Activated T-helper 1 cell treated with anti-CD3 and anti-CD28 coated beads, Interleukin-2, amount 50 U/mL, for 16 hours (primary cell): ENCODE measurements at places on chromosomes 2 and 18.

GRCh38 chr2:60391230-60391629 is 162.2 kb downstream of the BCL11A start:
- no peak for DNase-seq

- no peak for DNase-seq
These were observed 2.9 kb downstream of the CYP26B1 start for GRCh38 chr2:72144632-72145288.

- no peak for DNase-seq
These were observed 53.8 kb upstream of the TMEM163 start for GRCh38 chr2:134772493-134773169.

GRCh38 chr2:223612501-223612900 is 10.3 kb upstream of the SCG2 start:
- no peak for DNase-seq

DNA sequence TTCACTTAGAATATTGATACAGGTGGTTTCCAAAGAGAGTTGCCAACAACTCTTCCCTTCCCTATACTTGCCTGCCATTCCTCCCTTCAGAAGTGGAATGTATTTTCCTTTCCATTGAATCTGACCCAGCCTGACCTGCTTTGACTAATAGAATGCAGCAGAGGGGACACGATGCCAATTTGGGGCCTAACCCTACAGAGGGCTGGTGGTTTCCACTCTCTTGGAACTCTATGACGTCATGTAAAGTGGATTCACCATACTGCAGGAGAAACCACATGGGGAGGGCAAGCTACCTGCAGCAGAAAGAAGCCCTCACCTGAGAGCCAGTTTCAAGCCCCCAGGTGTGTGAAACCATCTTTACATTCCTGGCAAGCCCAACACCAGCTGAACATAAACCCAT is 98.9 kb upstream of the TRIB2 start:
- DNase-seq: no peak

GRCh38 chr2:27041752-27042151 is 9.0 kb downstream of the TMEM214 start:
- no peak for DNase-seq

- no peak for DNase-seq
These were observed 24.7 kb upstream of the CCBE1 start for GRCh38 chr18:59721931-59722330.

DNA sequence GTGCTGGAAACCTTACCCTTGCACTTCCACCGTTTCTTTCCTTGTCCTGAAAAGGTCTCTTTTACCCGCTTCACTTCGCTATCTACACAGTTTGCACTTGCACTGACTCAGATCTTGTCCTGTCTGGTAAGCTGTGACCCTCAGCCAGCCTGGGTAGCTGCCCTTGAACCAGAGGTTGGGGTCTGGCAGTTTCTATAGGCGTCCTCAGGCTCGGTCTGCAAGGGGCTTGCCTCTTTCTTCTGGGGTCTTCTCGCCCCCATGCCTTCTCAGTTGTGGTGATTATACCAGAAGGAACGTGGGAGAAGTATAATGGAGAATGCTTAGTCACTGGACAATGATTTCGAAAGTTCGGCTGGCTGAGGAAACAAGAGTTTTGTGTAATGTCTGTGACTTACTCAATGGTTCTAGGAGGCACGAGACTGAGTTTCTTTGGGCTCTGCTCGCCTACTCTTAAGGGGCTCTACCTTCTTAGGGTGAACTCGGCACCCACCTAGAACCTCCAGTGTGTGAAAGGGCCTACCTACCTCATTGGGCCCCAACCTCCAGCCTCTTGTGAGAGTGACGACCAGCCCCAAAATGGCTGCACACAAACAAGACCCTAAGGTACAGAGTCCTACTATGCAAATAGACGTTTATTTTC is 6.9 kb upstream of the STAT1 start:
- DNase-seq: no peak

- DNase-seq: no peak
These were observed 149.9 kb downstream of the RBM43 start for GRCh38 chr2:151111599-151112278.

DNA sequence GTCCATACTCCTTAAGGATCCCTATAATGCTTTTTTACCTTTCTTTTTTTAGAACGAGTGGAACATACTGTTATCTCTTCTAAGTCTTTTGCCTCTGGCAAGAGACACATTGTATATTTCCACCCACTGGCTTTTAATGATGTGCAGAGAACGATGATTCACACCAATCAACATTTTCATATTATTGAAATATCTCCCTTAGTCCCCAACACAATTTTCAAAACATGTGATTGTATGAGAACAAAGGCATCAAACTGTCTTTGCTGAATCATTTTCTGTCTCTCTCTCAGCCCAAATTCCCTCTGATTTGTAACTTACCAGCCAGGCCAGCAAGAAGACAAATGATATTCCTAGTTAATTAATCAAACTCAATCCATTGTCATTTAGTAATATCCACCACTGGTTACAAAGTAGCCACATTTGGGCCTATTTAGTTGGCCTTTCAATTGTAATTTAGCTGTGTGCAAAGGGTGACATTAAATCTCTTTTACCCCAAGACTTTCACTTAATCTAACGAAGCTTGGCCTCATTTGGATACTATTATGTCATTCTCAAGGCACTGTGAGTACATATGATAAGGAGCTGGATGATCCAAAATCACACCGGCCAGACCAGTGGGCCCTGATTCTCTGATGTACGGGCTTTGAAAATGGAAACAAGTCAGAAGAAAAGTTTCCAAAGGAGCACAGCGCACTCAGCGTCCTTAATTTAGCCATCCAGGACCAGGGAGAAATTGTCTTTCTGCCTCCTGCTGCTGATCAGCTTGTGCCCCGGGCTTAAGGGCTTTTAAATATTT is 185.1 kb downstream of the SCG2 start:
- DNase-seq: no peak

DNA sequence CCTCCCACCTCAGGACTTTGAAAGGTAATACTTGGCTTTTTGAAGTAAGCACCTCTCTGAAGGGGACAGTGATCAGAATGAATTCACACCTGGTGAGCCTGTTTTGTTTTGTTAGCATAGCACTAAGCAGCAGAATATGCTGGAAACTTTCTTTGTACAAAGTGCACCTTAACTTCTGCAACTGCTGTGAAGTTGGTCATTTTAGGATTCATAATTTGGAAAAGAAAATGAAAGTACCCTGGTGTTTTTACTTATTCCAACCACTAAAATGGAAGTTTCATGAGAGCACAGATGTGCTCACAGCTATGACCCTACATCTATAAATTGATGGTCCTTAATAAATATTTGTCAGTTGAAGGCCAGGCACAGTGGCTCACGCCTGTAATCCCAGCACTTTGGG is 257.8 kb upstream of the STON1 start:
- DNase-seq: no peak

DNA sequence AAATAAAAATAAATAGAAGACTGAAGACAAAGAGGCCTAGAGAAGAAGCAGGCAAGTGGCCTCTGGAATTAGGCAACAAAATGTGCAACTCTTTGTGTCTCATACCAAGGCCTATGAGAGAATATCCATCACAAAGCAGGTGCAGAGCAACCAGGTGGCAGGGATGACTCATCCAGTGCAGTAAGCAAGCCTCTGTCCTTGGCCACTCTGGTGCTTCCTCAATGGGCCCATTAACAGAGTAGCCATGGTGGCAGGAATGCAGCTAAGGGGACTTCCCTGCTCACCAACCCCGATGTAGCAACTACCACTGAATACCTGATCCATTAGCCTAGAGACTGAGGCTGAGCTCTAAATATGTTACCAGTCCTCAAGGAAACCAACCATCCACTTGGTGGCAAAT is 11.0 kb upstream of the EPG5 start:
- no peak for DNase-seq

DNA sequence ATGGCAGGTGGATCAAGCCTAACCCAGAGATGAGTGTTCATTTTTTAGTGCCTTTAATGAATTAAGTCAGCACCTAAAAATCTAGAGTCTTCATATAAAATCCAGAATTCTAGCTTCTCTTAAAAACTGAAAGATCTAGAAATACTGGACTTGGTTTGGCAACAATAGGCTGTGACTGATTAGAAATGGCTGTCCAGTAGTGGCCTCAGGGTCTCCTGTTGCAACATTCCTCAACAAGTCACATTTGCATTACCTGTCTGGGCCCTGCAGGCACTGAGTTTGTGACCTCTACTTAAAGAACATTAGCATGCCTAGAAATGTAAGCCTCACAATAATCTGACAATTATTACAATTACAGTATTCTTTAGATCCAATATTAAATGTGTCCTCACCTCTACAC is 33.1 kb downstream of the MBD2 start:
- no peak for DNase-seq

GRCh38 chr2:100603414-100603813 is 40.6 kb downstream of the PDCL3 start:
- no peak for DNase-seq
